Neural progenitor cell (in vitro differentiated cells): ENCODE measurements at places on chromosomes 6 and 20.

DNA sequence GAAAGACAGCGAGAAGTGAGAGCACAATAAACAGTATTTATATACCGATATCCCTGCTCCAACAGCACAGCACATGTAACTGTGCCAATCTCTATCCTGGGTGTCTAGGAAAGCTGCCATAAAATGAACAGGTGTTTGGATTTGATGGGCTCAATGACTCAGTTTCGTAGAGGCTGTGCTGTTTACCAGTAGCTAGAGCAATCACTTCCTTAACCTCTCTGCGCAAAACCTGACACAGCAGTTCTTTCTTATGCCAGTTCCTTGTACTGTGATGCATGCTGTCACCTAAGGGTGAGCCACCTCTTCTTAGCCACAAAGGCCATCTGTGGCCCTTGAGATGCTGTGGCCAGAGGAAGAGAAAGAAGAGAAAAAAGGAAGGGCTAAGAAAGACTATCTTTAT, 59.3 kb downstream of the SHPRH start:
- DNase-seq = no peak

GRCh38 chr6:79546186-79546585, 9.0 kb upstream of the LCA5 start:
- DNase-seq = no peak

DNA sequence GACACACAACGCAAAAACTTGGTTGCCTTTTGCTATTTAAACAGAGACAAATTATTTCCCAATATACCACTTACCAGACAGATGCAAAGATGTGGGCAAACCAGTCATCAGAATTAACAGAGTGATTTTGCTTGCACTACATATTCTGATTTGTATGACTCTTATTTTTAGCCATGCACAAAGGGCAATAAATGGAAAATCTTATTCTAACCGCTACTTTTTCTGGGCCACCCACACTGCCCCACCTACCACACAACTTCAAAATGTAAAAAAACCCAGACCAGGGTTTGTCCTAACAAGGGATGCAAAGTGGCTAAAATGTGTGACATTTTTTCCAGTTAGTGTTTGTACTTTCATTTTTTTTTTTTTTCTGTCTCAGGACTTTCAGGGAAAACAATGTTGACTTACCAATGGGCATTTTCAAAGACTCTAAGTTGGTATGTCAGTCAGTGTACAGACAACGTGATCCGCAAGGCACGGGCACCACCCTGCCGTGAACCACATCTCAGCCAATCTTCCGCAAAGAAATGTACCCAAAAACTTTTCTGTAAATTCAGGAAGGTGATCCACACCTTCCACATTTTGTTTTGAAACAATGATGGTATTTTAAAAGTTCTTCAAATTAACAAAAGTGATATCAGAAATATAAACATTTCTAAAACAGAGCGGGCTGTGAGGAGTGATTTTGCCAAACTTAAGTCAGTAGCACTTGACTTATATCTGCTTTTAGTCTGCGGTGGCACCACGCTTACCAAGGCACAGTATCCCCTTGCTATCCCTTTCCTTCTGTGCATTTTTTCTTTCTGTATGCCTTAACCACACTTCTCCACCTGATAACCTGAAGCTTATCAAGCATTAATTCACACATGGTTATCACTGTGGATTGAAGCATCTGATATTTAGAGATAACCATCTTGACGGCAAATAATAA, 185.6 kb downstream of the GJA10 start:
- DNase-seq = no peak

DNA sequence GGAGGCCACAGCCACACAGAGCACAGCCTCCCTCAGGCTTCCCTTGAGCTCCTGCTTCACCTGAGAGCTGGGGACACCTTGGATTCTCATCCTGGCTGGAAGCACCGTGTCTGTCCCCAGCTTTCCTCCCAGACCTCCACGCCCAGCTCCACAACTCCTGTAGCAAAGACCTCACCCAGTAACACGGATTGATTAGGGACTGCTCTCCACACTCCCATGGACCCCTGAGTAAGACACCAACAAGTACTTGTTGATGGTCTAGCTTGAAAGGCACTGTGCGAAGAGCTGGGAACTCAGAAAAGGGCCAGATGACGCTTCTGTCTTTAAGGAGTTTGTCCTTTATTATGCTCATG, 109.6 kb downstream of the DLL1 start:
- no peak for DNase-seq

- DNase-seq = no peak
Observed at GRCh38 chr6:29720863-29721262, 2.4 kb upstream of the HLA-F start.

DNA sequence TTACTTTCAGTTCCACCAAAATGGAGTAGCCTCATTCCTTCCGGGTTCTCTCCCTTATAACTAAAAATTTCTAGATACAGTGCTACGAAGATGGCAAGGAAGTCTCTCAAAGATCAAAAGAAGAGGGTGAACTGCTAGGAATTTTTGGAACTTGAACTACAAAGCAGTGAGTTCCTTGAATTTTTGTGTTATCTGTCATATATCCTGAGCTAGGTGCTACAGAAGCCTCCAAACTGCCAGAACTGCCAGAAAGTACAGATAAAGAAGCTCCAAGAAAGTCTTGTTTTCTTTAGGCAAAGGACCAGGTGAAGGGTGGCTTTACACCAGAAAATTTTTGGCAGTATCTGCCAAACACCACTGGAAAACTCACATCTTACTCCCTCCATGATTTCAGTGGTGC, 218.8 kb upstream of the FLRT3 start:
- DNase-seq = no peak

DNA sequence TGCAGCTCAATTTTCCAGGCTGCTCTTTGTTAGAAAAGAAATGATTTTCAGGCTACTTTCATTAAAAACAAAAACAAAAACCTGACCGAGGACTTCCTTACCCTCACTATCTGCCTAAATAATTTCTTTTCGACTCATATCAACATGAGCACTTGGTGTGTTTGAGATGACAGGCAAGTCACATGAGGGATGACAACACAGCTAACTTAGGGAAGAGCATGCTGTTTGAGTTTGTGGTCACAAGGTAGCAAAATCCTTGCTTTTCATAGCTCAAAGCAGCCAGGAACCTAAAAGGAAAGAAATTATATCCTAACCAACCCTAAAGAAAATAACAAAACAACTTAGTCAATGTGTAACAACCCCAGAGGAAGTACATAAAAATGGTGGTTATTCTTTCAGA, 459.5 kb downstream of the KIF16B start:
- DNase-seq = no peak

DNA sequence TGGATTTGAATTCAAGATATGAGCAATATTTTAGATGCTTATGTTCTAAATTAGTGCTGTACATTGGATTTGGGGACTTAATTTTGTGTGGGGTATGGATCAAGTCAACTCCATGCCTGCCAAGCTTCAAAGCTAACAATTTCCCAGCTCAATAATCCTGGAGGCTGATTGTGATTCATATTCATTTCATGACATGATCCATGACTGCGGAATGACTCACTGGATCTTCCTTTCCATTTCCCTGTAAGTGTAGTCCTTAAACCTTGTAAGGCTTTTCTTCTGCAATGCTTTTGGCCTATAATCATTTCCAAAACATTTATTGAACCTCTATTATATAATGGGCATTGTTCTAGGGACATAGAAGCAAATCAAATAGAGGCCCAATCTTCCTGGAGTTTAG, 44.7 kb upstream of the CCN2 start:
- DNase-seq = no peak

DNA sequence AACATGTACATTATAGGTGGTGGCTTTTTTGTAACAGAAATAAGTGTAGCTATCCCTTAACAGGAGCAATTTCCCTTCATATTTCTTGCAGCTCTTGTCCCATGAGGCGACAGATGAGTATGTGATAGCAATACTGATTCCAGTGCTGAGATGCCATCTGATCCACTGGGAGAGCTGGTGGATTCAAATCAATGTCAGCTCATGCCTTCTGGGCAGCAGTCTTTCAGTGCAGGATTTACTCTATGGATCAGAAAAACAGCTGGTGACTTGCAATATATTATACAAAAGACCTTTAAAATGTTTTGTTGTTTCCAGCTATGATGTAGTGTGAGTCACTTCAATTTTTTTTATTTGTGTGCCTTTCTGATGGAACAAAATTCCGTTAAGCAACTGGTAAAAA, 259.9 kb upstream of the SASH1 start:
- DNase-seq = no peak

- DNase-seq = no peak
Observed at GRCh38 chr6:25351485-25351884, 72.3 kb downstream of the CARMIL1 start.

GRCh38 chr6:10180138-10181074, 234.5 kb downstream of the TFAP2A start:
- DNase-seq = no peak

DNA sequence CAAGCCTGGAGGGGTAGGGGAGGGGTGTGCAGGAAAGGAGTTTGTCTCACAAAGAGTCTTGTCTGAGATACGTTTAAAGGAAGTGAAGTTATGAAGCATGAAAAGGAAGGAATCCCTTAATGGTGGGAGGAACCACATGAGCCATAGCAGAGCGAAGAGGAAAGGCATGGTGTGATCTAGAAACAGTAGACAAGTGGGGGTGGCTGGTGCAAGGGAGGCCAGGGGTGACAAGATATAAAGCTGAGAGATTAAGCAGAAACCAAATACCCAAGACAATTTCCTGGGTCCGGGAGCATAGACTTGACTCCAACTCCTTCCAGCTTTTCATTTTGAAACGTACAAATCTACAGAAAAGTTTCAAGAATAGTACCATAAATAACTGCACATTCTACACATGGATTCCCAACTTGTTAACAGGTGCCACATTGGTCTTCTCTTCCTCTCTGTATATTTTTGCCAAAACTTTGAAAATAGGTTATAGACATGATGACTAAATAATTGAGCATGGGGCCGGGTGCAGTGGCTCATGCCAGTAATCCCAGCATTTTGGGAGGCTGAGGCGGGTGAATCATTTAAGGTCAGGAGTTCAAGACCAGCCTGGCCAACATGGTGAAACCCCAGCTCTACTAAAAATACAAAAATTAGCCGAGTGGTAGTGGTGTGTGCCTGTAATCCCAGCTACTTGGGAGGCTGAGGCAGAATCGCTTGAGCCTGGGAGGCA, 211.6 kb downstream of the SLC24A3 start:
- no peak for DNase-seq

DNA sequence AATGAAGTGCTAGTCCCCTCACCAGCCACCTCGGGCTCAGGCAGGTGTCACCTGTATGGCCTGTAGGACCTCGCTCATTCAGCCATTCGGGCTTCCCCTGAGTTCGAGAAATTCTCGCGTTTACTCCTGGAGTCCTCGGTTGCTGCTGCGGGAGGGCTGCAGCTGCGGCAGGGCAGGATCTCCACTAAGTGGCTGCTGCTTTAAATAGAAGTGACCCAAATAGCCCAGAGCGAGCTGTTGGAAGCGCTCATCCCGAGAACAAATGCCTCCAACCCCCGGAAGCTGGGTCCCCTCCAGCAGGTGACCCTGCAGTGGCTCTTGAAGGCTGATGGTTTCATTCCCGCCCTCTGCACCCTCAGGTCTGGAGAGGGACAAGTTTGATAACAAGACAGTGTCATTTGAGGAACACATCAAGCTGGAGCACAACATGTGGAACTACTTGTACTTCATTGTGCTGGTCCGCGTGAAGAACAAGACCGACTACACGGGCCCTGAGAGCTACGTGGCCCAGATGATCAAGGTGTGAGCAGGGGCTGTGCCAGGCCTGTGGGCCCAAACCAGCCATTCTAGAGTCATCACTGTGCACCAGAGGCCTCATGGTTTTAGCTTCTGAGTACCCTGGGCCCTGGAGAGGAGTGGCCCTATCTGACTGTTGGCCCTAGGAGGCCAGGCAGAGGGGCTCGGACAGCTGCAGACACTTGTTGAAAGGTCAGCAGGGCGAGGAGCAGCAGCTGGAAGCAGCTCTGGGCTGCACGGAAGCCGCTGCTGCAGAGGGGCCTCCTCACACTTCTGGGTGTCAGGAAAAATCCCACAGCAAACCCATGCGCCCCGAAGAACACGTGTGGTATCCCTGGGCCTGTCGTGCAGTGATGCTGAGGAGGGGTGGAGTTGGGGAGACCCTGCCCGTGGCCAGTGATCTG, 18.1 kb downstream of the UQCC2 start:
- no peak for DNase-seq

GRCh38 chr20:46936415-46937156, 41.9 kb downstream of the EYA2 start:
- no peak for DNase-seq

DNA sequence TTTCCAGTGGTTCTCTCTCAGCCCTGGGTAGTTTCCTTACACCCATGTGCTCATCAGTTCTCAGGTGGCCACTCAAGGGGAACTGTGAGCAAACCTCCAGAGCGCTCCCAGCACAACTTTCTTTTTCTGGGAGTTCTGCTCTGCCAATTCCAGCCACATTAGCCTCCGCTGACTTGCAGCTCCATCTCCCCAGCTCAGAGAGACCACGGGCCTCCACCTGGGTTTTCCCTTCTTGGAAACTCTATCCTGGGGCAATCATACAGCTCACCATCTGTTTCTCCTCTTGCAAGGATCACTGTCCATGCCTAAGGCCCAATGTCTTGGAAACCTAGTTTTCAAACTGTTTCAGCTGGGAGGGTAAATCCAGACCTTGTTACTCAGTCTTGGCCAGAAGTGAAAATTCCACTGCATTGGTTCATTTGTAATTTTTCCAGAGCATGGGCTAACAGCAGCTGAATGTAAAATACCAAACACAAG, 129.9 kb downstream of the EYA2 start:
- DNase-seq = no peak

DNA sequence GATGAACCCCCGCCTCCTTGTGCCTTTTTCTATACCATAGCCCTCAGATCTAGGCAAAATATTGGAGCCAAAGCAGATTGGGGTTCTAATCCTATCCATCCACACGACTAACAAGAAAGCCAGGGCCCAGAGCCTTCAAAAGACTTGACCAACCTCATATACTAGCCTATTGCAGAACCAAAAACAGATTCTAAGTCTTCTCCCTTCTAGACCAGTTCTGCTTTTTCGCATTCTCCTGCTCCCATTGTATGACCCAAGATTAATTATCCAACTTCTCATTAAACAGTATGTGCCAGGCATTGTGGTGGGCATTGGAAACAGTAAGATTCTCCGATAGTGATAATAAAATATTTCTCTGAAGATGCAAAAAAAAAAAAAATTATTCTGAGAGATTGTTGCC, 113.7 kb upstream of the JARID2 start:
- no peak for DNase-seq

DNA sequence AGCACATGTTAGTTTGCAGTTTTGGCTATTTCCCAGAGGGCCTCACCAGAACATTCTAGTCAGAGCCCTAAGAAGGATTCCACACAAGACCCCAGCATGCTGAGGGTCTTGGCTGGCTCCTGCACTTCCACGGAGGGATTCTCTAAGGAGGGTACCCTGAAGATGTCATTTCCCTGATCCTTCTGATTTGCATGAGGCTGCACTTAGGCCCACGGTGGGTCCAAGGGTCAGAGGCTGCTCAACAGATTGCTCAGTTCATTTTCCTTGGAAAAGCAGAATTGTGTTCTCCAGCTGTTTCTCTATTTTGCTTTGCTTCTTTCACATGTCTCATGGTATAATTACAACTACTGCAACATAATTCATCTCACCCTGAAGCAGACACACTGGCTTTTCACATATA, 22.2 kb downstream of the PREP start:
- no peak for DNase-seq

- no peak for DNase-seq
Observed at GRCh38 chr6:143773506-143774150, 69.5 kb upstream of the LTV1 start.

GRCh38 chr6:72683797-72684196, 61.9 kb downstream of the KCNQ5 start:
- no peak for DNase-seq

- DNase-seq = no peak
Observed at GRCh38 chr6:123456836-123457235, 179.9 kb downstream of the TRDN start.
